ENCODE measurements at places on chromosomes 7 and 10.

GRCh38 chr10:94091649-94092048, 97.9 kb downstream of the PLCE1 start:
- DNase-seq = peak; percentile 51

GRCh38 chr10:62650411-62650810, 154.1 kb upstream of the ADO start:
- DNase-seq = no peak

GRCh38 chr10:6009150-6009549, 31.8 kb upstream of the IL15RA start:
- no peak for DNase-seq

- no peak for DNase-seq
Observed at GRCh38 chr10:36761121-36761520, 364.3 kb upstream of the ANKRD30A start.
